ENCODE measurements at places on chromosomes 5 and 9. TPM values are rescaled to one million over a fixed set of nuclear protein-coding genes. Genes with fewer than 3 reads are reported as not detected.

Gene PCDHA9
- total RNA-seq: 0.34 TPM

Gene ABLIM3
- 101 TPM for total RNA-seq

Gene PCDHGA3
- total RNA-seq: 2.9 TPM

Gene VCAN
- total RNA-seq: 75.9 TPM

Gene SOHLH1
- total RNA-seq: not detected

Gene RABGAP1
- total RNA-seq: 96.4 TPM

Gene SPATA31C1
- not detected for total RNA-seq

Gene RARS1
- total RNA-seq: 78.3 TPM

Gene TERT
- not detected for total RNA-seq

Gene TMEFF1
- total RNA-seq: not detected
